ENCODE measurements at places on chromosomes 5 and 9. TPM values are rescaled to one million over a fixed set of nuclear protein-coding genes. Genes with fewer than 3 reads are reported as not detected.

GRCh38 chr9:5562806-5563416 is 52.6 kb downstream of the PDCD1LG2 start:
- no peak for ATAC-seq

Gene AK1
- total RNA-seq, result 39.9 TPM

Gene TAF11L5
- total RNA-seq, result not detected

GRCh38 chr5:81226286-81226685 is 6.8 kb upstream of the CKMT2 start:
- ATAC-seq, result no peak

Gene ARHGEF28
- 7.8 TPM for total RNA-seq

Gene CAVIN4
- total RNA-seq, result 0.08 TPM

DNA sequence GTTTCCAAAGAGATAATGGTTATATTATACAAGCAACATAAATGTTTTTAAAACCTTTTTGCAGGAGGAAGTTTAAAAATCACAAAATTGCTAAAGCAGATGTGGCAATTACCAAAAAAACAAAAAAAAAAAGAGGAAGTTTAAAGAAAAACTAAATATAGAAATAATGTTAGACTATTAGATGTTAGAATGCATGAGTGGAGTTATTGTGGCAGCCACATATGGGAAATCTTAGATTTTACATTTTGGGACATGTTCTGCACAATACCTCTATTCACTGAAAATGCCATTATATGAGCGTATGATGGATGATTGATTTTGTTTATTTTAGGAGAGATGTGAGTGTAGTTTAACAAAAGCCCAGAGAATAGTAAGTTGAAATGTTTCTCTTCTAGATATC is 31.2 kb upstream of the DTWD2 start:
- ATAC-seq, result no peak

Gene HTR1A
- total RNA-seq, result not detected

Gene RASEF
- total RNA-seq, result 8.1 TPM

Gene SLC6A19
- total RNA-seq, result not detected

Gene CCDC192
- not detected for total RNA-seq

GRCh38 chr9:135155396-135155795 is 67.9 kb downstream of the OLFM1 start:
- ATAC-seq, result no peak

DNA sequence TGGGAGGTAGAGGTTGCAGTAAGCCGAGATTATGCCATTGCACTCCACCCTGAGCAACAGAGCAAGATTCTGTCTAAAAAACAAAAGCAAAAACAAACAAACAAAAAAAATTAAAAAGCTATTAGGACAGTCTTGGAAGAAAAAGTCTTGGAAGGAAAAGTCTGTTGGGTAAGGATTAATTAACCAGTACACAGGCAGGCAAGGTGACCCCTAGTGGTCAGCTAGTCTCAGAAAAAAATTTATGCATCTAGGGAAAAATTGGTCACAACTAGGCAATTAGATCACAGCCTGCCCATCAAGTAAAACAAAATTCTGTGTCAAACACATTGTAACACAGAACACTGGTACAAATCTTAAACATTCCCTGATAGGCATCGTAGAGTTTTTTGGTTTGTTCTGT is 6.7 kb upstream of the ANKRD18B start:
- peak; percentile 46 for ATAC-seq

Gene MXD3
- total RNA-seq, result 7.8 TPM

- ATAC-seq, result no peak
Observed at GRCh38 chr5:160371294-160371693, 868 bp upstream of the C1QTNF2 start.

Gene STOM
- 65.5 TPM for total RNA-seq

GRCh38 chr5:64682608-64683007 is 7.7 kb upstream of the SHISAL2B start:
- no peak for ATAC-seq

Gene ANAPC2
- total RNA-seq, result 25.0 TPM

Gene DDX4
- not detected for total RNA-seq

GRCh38 chr9:111582888-111583287 is 16.6 kb downstream of the PTGR1 start:
- ATAC-seq, result peak; percentile 83

DNA sequence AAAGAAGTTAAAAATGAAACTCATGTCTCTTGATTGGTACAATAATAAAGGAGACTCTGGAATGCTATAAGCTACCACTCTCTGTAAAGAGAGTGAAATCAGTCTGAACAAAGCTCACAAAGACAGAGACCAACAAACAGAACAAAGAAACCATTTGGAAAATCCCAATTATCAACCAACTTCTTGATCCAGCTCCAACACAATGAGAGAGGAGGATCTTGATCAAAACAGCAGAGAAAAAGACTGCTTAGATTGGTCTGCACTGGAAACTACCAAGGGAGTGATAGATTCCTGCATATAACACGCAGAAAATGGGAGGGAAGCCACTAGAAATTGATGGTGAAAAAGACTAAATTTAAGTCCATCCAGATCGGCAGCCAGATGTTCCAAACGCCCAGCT is 23.1 kb upstream of the RNF38 start:
- no peak for ATAC-seq

GRCh38 chr5:24162343-24162742 is 482.4 kb downstream of the CDH10 start:
- no peak for ATAC-seq

Gene VLDLR
- total RNA-seq, result 26.6 TPM

GRCh38 chr5:106116682-106117081 is 1554.1 kb downstream of the EFNA5 start:
- no peak for ATAC-seq

Gene NKD2
- total RNA-seq, result 1.1 TPM

GRCh38 chr5:116575326-116576052 is 866 bp upstream of the SEMA6A start:
- peak; percentile 64 for ATAC-seq

- ATAC-seq, result peak; percentile 70
Observed at GRCh38 chr5:84724683-84725082, 340.0 kb upstream of the EDIL3 start.

Gene GPBP1
- total RNA-seq, result 35.1 TPM

Gene PCDHB11
- 0.44 TPM for total RNA-seq

Gene ZNF366
- total RNA-seq, result 1.1 TPM

- ATAC-seq, result no peak
Observed at GRCh38 chr9:70590315-70590677, 175.8 kb upstream of the KLF9 start.

Gene DMRT3
- not detected for total RNA-seq

Gene GABBR2
- not detected for total RNA-seq

DNA sequence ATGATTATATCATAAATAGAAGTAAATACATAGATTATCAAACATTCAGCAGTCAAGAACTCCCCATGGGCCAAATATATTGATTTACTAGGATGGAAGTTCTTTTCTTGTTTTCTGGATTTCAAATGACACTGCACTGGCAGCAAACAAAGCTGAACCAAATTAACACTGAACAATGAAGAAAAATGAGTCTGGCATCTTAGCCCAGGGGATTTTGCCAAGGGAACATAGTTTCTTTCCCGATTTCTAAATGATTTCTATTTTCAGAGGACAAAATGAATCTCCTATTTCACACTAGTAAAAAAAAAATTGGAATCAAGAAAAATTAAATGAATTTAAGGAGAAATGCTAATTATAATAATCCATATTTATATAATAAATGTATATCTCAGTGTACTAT is 116.9 kb upstream of the FAM174A start:
- no peak for ATAC-seq

Gene SLCO4C1
- total RNA-seq, result not detected

Gene ESM1
- not detected for total RNA-seq

Gene EXD3
- total RNA-seq, result 8.1 TPM

Gene SCGB3A2
- total RNA-seq, result not detected

GRCh38 chr5:38925154-38925925 is 79.5 kb downstream of the OSMR start:
- no peak for ATAC-seq

DNA sequence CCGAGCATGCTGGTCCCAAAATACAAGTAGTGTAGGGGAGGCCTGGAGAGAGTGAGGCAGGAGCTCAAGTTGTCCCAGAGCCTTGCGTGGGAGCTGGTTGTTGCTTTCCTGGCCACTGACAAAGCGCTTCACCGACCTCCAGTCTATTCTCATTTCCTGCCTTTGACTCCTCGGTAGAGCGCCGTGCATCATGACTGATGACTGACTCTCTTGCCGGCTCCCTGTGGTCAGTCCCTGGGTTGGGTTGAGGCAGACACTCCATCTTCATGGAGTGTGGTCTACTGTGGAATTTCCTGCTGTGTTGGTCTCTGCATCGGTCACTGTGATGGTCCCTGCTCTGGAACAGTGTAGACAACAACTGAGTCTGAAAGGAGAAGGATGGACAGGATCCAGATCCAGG is 175.1 kb upstream of the S1PR3 start:
- no peak for ATAC-seq

DNA sequence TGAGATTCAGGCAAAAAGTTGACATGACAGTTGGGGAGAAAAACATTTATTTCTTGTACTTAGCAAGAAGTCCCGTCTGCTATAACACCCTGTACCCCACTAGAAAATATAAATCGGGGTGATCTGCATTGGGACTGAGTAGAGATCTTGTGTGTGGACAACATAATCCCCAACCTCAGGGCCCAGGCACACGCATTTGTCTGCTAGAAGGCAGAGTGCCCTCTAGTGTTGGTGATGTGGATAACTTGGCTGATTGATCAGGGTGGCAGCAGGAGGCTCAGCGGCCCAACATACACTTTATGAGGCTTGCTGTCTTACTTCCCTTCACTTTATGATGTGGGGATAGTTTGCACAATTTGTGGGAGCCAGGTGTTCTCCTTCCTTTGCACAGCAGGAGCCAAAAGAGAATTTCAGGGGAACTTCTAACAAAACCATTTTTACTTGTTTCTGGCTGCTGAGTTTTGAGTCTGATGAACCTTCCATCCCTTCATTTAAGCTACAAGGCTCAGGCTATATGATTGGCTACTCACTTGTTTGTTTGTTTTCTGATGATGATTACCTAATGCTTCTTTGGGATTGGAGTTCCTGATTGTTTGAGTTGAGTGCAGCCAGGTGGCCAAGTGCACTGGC is 263.2 kb downstream of the DMAC1 start:
- peak; percentile 79 for ATAC-seq

Gene RMRP
- total RNA-seq, result 5,550 TPM

DNA sequence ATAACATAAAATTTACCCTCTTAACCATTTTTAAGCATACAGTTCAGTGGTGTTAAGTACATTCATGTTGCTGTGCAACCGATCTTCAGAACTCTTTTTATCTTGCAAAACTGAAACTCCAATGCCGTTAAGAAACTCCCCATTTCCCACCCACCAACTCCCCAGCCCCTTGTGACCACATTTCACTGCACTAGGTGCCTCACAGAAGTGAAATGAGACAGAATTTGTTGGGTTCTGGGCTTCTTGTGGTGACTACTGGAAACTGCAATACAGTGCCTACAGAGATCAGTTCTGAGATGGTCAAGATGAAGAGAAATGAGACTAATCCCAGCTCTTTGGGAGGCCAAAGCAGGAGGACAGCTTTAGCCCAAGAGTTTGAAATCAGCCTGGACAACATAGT is 202.1 kb upstream of the SLC30A5 start:
- no peak for ATAC-seq

DNA sequence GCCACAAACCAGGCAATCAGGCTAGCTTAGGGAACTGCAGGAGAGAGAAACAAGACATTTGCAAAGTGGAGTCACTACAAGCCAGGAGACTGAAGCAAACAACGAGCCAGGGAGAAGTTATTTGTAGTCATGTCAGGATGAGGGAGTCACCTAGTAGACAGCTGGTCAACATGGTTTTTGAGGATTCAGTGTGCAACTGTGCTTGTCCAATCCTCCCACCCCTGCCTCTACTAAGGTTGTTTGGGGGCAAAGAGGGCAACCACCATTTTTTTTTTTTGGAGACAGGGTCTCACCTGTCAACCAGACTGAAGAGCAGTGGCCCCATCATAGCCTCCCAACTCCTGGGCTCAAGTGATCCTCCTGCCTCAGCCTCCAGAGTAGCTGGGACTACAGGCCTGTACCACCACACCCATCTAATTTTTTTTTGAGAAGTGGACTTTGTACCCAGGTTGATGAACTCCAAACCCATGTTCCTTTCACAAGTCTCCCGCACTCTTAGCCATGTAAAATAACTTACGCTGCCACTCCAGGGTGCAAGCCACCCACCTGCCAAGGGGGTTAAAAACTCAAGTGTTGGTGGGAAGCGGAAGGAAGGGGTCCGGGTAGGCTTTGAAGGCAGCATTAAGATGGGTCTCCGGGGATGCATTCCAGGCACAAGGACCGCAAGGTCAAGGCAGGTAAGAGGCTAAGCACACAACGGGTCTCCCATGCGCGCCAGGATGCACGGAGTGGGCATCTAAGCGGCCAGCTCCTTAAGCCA is 995 bp downstream of the RPL35 start:
- no peak for ATAC-seq

DNA sequence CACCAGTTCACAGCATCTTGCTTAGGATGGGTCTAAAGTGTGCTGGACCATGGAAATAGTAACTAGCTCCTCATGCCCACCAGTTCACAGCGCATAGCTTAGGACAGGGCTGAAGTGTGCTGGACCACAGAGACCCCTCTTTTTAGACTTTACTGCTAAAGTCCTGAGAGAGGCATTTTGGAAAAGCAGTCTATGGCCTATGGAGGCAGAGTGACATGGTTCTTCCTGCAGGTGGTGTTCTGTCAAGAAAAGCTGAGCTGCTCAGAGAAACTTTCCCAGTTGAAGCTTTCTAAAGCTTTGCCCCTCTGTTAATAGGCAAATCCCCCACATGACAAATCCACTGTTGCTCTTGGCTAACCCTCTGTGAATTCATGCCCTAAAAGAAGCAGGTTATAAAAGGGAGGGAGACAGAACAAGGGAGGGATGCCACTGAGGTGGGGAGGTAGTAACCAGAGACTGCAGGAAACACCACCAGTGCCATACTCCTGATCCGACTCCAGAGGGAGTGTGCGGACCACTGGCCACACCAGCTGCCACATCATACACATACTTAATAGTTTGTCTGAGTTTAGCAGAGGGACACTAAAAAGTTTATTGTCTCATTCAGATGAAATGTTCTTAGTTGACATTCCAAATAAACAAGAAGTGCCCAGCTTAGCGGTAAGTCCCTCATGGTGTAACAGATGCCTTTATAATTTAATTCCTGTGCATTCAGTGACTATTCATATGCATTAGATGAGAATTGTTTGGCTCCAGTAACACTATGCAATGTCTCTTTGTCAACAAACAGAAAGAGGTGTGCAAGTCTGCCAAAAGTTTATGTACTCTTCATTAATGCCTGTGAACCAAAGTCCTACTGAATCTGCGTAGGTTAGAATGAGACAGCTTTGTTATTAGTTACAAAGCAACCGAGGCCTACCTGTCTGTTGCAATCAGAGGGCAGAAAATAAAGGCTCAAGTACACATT is 236.2 kb upstream of the NFIL3 start:
- ATAC-seq, result no peak

All from esophagus mucosa (tissue), 1 donor.